ENCODE measurements at places on chromosomes 12 and 14. TPM values are rescaled to one million over a fixed set of nuclear protein-coding genes. Genes with fewer than 3 reads are reported as not detected.

Gene PLA2G1B
- not detected for total RNA-seq

Gene HSP90AA1
- total RNA-seq = 464 TPM

DNA sequence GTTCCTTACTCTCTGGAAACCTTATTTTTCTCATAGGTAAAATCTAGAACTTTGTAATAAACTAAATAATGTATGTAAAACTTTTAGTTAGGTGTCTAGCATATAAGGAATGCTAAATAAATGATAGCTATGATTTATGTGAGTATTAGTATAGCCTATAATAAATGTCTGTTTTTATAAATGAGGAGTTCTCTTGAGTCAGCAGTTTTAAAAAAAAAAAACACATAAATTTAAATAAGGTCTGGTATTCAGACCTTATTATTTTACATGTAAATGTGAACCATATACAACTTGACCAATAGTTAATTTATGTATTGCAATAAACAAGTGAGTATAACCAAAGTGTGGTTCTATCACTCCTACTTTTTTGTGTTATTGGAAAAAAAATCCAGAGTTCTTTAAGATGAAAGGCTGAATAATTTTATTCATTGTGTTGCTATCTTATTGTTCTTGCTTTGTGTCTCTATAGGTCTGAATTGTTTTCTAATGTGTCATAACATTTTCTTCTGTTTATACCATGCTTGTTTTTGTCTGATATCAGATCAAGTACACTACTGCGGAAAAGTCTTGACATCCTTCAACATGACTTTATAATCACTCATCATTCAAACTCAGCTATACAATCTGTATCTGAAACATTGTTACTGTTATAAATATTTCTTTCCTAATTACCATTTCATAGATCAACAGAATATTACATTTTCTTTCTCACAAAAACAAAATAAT, 115.7 kb downstream of the RASSF9 start:
- DNase-seq = no peak

DNA sequence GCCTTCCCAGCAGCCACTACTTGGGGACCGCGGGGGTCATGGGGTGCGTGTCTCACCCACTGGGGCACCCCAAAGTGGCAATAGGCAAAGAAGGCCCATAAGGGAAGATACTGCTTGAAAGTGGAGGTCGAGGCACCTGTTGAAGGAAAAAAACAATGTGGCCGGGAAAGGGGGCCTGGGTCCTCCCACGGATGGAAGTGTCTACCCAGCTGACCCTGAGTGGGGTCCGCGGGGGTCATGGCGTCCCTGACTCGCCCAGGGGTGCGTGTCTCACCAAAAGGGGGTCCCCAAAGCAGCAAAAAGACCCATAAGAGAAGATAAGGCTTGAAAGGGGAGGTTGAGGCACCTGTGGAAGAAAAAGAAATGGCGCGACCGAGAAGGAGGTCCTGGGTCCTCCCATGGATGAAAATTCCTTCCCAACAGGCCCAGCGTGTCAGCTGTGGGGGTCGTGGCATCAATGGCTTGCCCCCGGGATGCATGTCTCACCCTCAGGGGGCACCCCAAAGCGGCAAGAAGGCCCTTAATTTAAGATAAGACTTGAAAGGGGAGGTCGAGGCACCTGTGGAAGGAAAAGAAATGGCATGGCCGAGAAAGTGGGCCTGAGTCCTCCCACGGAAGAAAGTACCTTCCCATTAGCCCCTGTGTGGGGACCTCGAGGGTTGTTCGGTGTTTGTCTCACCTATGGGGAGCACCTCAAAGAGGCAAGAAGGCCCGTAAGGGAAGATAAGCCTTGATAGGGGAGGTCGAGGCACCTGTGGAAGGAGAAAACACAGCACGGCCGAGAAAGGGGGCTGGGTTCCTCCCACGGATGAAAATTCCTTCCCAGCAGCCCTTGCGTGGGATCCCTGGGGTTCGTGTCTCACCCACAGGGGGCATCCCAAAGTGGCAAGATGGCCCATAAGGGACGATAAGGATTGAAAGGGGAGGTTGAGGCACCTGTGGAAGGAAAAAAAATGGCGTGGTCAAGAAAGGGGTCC, 266.0 kb downstream of the ALG10 start:
- no peak for DNase-seq
